ENCODE measurements at places on chromosomes 6 and 20.

DNA sequence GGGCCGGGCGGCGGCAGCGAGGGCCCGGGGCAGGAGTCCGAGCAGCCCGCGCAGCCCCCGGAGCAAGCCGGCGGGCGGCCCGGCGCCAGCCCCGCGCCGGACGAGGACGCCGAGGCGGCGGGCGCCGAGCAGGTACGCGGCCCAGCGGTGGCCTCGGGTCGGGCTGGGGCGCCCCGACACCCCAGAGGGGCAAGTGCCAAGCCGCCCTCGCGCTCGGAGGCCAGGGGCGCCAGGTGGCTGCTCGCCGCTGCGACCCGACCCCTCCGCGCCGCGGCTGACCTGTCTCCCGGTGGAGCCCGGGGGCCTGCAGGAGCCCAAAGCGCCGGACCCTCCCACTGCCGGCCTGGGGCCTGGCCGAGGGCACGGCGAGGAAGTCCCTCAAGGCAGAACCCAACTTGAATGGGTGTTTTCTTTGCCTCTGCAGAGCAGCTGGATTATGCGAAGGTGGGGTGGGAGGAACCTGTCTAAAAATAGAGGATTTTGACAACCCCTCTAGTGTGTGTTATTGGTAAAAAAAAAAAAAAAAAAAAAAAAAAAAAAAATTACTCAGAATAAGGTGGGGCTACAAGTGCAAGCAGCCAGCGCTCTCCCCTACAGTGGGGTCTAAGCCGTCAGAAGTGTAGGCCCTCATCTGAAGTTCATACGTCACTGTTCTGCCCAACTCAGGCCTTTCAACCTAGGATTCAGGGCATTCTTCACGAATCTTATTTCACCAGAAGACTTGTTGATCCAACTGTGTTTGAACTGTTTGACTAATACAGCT is 609 bp downstream of the OGFRL1 start:
- peak; percentile 39 for DNase-seq

DNA sequence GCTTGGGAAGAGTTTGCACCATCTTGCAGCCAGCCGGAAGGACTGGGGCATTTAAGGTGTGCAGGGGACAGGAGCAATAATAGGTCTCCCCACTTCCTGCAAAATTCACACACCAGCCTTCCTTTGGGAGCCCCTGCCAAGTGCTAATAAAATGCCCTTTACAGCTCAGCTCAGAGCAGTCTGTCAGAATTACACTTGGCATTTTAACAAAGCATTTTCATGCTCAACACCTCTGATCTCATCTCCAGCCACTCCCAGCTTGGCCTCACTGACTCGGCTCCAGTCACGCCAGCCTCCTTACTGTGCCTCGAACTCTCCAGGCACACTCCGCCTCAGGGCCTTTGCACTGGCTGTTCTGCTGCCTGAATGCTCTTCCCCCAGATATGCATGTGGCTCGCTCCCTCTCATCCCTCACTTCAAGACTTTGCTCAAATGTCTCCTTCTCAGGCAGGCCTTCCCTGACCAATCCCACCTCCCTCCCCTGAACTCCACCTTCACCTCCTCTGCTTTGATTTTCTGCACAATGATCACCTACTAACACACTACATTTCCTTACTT is 43.7 kb downstream of the GRM4 start:
- no peak for DNase-seq

GRCh38 chr6:25963426-25964123 is 973 bp downstream of the TRIM38 start:
- no peak for DNase-seq

DNA sequence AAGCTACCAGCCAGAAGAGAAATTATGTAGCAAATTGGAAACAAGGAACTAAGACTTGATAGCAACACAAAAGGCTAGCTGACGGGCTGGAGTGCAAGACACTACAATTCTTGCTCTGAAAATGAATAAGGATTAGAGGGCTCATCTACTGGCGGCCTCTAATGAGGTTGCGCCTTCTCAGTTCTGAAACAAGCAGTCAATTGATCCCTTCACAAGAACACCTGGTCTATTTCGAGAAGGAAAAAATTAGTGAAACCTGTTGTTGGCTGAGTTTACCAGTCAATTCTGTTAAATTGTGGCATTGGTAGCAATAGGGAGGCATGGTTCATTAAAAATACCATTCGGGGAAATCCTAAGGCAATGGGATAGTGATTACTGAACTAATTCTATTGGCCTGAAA is 74.8 kb upstream of the JARID2 start:
- no peak for DNase-seq

DNA sequence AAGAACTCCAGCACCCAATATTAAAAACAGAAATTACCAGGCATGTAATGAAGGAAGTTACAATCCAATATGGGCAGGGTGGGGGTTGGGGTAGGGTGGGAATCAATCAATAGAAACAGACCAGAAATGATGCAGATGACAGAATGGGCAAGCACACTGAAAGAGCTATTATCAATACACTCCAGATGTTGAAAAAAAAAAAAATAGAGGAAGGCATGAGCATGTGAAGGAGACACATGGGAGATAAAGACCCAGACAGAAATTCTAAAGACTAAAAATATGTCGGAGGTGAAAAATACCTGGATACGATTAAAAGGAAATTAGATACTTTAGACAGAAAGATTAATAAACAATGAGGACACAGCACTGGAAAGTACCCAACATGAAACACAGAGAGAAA is 19.1 kb upstream of the ZC3H12D start:
- DNase-seq: no peak

- peak; percentile 47 for DNase-seq
Measured at GRCh38 chr20:38751360-38751976, 3.2 kb downstream of the ACTR5 start.

DNA sequence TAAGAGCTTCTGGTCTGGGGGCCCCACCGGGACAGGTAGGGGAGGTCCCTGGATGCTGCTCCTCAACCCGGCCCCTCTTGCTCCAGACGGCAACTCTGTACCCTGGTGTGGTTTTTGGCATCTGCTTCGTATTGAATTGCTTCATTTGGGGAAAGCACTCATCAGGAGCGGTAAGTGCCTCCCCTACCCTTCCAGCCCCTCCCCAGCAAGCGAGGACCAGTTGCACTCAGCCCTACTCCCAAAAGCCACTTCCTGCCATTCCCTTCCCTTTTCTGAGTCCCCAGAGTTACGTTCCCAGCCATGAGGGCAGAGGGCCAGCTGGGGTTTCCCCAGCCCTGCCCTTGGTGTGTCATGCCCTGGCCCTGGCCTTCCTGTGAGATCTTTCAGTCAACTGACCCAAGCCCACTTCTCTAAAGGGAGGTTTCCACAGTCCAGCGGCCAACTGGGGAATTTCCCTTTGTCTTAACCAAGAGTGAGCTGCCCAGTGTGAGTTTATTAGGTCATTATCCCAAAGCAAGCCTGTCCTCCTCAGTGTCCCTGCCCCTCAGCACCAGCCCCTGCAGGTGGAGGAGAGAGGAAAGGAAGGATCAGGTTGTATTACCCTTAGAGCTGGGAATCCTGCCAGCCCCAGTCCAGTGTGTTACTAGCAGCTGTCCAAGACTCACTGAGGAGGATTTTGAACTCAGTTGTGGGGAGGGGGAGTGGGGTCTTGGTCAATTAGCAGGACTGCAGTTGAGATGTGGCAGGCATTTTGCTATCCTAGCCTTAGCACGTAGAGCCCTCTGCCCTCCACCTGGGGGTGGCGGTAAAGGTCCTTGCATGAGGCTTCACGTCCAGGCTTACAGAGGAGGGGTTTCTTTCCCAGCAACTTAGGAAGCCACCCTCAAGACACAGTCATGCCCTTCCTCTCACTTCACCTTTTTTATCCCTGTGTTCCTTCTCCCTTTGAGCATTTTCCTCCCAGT is 45.8 kb downstream of the TM9SF4 start:
- peak; percentile 94 for DNase-seq

DNA sequence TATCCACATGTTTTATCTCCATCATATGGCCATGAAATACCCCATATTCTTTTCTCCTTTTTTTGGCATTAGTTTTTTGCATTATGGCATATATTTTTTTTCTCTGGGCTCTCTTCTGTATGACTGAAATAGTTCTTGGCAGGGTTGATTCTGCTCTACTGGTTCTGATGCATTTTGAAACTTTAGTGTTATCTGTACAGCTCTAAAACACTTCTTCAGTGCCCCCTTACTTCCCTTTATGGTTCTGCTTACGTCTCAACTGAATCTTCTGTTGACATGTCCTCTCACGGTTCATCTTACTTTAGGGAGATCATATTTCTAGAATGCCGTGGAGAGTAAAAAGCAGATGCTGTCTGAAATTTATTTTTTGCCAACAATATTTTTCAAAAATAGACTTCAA is 23.2 kb upstream of the TXNDC5 start:
- no peak for DNase-seq

- DNase-seq: no peak
Measured at GRCh38 chr6:97963193-97963592, 680.2 kb upstream of the MMS22L start.

- DNase-seq: no peak
Measured at GRCh38 chr6:155188707-155189496, 74.9 kb upstream of the CLDN20 start.

DNA sequence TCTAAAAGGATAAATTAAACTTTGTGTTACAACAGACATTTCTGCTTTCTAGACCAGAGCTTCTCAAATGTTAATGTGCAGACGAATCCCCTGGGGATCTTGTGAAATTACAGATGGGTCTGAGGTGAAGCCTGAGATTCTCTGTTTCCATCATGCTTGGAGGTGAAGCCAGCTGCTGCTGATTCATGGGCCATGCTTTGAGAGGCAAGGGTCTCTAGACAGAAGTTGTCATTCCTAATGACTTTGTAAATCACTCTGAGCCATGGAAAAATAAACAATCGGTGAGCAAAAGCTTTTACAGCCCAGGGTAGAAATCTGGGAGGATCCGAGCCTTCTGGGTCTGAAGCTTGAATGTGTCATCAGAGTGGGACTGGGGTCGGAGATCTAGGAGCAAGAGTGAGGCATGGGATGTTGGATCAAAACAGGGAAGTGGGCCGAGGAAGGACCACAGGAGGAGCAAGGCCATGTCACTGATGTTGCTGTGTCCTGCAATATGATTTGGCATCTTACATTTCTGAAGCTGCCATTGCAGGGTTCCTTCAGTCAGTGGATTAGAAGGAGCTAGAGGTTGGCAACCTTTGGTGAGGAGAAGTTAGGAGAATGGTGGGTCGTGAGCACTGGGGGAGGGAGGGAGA is 77.3 kb downstream of the TRMT11 start:
- peak; percentile 65 for DNase-seq

DNA sequence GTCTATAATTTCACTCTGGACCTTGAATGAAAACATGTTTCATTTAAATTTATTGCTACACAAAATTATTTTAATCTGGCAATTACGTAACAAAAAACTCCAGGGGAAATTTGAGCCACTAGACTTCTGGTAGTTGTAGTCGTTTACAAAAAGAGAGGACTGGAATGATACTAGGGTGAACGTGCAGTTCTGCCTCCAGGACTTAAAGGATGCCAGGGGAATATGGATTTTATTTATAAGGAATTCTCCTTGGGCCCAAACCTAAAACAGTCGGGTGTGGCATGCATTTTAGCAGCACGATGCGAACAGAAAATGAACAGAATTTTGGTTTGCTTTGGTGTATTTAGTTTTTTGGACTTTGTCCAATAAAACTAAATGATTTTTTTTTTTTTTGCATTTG is 76.9 kb downstream of the PRL start:
- no peak for DNase-seq

- DNase-seq: no peak
Measured at GRCh38 chr6:47400581-47400980, 77.0 kb upstream of the CD2AP start.

DNA sequence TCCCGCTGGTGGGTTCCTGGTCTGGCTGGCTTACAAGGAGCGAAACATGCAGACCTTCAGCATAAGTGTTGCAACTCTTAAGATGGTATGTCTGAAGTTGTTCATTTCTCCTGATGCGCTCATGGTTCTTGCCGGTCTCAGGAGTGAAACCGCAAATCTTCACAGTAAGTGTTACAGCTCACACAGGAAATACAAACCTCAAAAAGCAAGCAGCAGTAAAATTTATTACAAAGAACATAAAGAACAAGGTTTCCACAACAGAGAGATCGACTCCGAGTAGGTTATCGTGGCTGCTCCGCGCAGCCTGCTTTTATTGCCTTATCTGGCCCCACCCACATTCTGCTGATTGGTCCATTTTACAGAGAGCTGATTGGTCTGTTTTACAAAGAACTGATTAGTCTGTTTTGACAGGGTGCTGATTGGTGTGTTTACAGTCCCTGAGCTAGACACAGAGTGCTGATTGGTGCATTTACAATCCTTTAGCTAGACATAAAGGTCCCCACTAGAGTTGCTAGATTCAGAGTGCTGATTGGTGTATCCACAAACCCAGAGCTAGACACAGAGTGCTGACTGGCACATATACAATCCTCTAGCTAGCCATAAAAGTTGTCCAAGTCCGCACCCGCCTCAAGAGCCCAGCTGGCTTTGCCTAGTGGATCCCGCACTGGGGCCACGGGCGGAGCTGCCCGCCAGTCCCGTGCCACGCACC is 39.2 kb downstream of the TRIM27 start:
- DNase-seq: no peak

DNA sequence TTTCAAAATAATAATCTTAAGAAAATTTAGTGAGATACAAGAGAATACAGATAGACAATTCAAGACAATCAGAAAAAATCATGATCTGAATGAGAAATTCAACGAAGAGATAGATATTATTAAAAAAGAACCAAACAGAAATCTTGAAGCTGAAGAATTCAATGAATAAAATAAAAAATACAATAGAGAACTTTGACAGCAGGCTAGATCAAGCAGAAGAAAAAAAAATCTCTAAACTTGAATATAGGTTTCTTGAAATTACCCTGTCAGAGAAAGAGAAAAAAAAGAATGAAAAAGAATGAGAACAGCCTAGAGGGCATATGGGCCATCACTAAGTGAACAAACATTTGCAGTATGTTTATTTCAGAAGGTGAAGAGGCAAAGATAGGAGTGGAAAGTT is 39.0 kb downstream of the IL22RA2 start:
- DNase-seq: no peak

DNA sequence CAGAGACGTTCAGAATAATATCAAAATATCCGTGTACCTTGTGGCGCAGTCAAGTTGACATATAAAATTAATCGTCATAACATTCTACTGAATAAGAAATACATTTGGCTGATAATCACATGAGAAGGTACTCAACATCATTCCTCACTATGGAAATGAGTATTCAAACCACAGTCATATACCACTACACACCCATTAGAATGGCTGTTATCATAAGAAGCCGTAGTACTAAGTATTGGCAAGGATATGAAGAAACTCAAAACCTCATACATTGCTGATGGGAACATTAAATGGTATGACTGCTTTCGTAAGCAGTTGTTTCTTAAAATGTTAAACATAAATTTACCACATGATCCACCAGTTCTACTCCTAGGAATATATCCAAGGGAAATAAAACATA is 244.7 kb downstream of the CDKAL1 start:
- no peak for DNase-seq

DNA sequence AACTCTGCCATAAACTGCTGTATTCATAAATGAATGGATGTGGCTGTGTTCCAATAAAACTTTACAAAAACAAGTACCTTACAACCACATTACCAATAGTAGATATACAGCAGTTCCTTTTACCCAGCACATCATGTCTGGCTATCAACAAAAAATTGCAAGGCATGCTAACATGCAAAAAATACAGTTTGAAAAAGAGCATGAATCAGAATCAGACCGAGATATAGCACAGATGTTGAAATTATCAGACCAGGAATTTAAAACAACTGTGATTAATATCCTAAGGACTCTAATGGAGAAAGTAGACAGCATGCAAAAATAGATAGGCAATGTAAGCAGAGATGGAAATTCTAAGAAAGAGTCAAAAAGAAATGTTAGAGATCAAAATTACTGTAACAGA is 8.4 kb upstream of the NUS1 start:
- no peak for DNase-seq

Data from SK-N-DZ (cell line).